ENCODE measurements at places on chromosomes 1 and 21.

GRCh38 chr1:159040206-159040605, 30.5 kb downstream of the IFI16 start:
- DNase-seq = no peak

- DNase-seq = no peak
Observed at GRCh38 chr1:8992936-8993687, 33.1 kb downstream of the SLC2A7 start.

DNA sequence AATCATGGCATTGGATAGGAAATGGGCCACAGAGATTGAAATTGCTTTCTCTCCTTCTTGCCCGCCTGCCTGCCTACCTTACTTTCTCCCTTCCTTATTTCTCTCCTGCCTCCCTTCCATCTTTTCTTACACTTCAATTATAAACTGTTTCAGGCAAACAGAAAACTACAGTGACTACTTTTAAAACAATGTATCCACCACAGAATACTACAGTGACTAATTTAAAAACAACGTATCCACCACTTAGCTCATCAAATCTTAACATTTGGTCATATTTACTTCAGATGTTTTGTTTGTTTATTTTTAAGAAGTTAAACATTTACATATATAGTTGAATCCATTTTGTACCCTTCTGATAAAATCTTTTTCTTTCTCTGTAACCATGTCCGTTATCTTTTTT, 54.4 kb downstream of the SNRPE start:
- DNase-seq = no peak

- DNase-seq = no peak
Observed at GRCh38 chr21:15740383-15740782, 10.6 kb downstream of the USP25 start.

- no peak for DNase-seq
Observed at GRCh38 chr1:201126832-201127754, at the start of gene ASCL5. Gene ASCL5, minus strand, starts transcription at chr1:201127184. Its CDS starts 11,812 bp downstream, at chr1:201115372.

DNA sequence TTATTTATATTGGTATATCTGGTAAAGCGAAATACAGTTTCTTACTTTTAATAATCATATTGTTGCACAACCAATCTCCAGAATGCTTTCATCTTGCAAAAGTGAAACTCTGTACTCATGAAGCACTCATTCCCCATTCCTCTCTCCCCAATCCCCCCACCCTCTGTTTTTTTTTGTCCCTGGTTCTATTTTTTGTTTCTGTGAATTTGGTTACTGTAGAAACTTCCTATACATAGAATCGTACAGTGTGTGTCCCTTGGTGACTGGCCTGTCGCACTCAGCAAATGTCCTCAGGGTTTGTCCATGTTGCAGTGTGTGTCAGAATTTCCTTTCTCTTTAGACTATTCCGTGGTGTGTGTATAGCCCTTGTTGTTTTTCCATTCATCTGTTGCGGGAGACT, 7.9 kb upstream of the NLRP3 start:
- no peak for DNase-seq

DNA sequence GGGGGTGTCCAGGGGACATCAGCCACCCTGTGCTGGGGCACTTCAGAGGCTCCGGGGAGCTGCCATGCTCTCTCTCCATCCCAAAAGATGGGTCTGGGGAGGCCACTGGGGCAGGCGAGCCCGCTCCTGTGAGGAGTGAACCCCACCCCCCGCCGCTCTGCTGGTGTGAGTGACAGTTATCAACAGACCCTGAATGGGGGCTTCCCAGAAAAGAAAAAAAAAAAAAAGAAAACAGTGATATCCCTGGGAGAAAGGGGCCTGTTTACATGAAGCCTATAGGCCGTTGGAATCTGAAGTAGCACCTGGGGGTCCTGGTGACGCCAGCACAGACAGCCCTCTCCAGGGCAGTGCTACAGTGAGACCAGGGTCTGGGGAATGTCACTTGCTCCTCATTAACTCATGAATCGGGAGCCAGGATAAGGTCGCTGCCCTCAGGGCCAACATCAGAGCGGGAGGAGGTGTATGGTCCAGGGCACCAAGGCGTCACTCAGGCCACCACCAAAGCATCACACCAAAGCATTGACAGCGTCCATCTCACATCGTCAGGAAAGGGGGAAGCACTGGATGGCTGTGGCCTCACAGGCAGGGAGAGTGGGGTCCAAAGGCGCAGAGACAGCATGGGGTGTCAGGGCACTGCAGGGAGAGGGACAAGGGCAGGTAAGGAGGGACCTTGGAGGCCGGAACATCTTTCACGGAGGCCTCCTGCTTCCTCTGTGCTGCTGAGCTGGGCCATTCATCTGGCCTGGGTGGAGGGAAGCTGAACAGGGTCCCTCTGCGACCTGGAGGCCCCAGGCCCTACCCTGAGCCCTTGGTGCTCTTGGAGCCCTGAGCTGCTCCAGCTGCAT, 8.4 kb upstream of the NPHP4 start:
- DNase-seq = no peak

- no peak for DNase-seq
Observed at GRCh38 chr1:94228640-94229375, 8.6 kb downstream of the ARHGAP29 start.

DNA sequence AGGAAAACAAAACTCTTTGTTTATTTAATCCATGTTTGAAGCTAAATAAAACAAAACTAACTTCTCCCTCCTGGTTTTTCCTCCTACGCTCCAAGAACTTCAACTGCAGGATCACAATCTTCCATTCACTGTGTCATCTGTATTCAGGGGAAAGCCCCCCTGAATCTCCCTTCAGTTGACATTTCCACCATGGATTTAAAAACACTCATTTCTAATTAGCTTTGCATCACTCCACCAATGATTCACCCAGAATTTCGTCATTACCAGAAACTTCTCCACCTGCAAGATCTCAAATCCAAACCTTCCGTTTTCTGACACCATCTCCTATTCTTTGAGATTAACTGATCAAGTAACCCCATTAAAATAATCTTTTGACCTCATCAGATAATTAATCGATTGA, 10.9 kb upstream of the RGS5 start:
- DNase-seq = no peak
